ENCODE measurements at places on chromosomes 1 and 21.

GRCh38 chr1:240820816-240821215 is 208.9 kb upstream of the GREM2 start:
- DNase-seq: no peak

GRCh38 chr1:94279462-94279861 is 42.1 kb upstream of the ARHGAP29 start:
- DNase-seq: no peak

DNA sequence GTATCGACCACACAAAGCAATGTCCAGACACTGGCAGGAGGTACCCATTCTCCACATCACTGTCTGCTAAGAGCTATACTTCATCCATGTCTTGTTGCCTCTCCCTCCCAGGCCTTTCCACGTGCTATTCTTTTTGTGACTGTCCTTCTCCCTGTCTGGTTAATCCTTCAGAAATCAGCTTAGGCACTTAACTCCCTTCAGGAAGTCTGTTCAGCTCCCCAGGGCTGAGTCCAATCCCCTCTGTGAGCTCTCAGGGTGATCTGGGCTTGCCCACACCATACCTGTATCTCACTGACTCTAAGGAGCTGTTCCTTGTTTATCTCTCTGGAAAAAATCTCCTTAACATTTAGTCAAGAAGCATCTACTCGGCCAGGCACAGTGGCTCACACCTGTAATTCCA is 69.4 kb downstream of the NID1 start:
- no peak for DNase-seq

- no peak for DNase-seq
Measured at GRCh38 chr1:101122452-101123166, 97.0 kb upstream of the DPH5 start.

Measured in T-helper 1 cell (primary cell).